ENCODE measurements at places on chromosomes 11 and 22.

DNA sequence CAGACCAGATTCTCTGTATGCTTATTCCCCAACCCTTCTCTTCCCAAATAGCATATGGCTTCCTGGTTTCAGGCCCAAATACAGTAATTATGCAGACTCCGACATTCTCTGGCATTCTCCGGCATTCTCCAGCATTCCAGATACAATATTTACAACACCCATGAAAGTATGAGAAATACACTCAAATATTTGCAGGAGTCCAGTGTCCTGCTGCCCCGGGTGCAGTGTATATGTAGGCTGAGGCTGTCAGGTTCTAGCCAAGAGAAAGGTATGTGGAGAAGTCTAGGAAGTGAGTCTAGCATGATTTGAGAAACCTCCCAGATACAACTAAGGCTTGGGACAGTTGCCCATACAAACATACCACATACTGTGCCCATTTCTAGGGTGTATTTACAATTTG, 160.7 kb downstream of the SOX6 start:
- DNase-seq = no peak

GRCh38 chr11:119993722-119994121, 144.2 kb downstream of the TRIM29 start:
- no peak for DNase-seq

DNA sequence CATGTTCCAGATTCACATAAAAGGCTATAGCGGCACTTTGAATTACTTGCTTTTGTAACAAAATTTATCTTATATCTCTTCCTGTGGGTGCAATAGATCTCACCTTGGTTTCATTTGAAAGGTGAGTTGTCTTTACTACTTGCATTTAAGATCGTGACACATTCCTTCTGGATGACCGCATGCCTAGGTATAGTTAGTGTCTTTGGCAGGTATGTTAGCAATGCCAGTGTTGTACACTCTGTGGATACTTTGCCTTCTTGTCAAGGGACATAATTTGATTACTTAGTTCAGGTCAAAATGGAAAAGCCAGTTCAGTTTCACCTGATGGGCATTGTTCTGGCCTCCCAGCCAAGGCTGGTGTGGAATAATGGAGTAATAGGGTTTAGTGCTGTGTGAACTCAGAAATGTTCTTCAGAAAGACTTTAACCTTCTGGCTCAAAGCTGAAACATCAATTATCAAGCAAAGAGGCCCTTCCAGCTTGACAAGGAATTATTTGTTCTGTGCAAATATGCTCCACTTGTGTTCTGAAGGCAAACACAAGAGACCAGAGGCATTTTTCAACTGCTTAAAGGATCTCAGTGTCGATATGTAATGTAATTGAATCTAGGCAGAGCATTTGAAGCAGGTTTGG, 64.6 kb downstream of the AMOTL1 start:
- DNase-seq = no peak

DNA sequence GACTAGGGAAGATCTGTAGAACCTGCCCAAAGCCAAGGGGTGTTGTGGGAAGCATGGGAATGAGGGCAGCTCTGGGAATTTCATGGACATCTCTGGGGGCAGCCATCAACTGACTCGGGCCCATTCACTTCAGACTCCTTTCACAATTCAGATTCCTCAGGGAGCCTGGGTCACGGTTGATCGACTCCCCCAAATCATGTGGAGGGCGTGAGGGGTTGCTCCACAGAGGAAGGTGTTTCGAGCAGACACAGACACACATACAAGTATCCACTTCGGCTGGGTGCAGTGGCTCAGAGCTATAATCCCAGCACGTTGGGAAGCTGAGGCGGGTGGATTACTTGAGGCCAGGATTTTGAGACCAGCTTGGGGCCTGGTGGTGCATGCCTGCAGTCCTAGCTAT, 15.7 kb downstream of the STX3 start:
- no peak for DNase-seq

- DNase-seq = peak; percentile 17
Measured at GRCh38 chr22:36873614-36874308, 13.0 kb downstream of the NCF4 start.

- DNase-seq = no peak
Measured at GRCh38 chr11:126573325-126573978, 218.0 kb downstream of the ST3GAL4 start.

GRCh38 chr11:12540075-12540680, 134.0 kb upstream of the TEAD1 start:
- no peak for DNase-seq

GRCh38 chr22:20595461-20595860, 88.1 kb downstream of the MED15 start:
- DNase-seq = no peak

DNA sequence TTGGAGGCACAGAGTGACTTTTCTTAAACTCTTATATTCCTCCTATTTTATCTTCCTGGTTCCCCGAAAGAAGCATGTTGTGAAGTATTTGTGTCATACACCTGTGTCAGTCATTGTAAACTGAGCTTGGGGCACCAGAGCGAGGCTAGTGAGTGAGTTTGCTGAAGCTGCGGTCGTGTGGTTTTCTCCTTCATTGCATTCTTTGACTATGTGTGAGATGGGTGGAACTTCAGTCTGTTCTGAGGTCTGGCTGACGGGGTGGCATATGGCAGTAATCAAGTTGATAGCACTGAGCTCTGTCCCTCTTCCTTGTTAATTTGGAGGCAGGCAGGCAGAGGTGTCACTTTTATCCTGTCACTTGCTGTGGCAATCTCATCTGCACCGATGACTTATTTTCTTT, 4.2 kb downstream of the VPS26B start:
- DNase-seq = no peak

All from SW 1271 (cell line).